ENCODE measurements at places on chromosomes 2 and 18.

- DNase-seq = no peak
Observed at GRCh38 chr2:127078028-127078427, 28.9 kb downstream of the BIN1 start.

GRCh38 chr2:205033431-205033830 lies 488.2 kb downstream of the PARD3B start:
- DNase-seq = no peak

- no peak for DNase-seq
Observed at GRCh38 chr2:203893401-203893800, 25.8 kb downstream of the CTLA4 start.

- no peak for DNase-seq
Observed at GRCh38 chr2:120937686-120938044, 202.0 kb downstream of the GLI2 start.

DNA sequence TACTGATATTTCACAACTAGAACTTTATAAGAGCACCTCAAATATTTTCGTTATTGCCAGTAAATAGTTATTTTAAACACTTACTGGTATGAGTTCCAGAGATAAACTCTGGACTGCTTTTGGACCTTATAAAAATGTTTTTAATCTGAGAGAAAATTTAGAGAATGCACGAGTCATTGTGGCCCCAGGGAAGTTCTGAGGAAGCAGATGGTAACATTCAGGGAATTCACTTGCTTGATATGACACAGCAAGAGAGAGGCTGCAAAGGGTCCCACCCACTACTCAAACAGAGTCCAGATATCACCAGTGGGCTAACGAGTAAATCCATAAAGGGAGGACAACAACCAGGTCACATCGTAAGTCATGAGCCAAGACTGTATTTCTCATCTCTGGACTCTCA lies 526.8 kb downstream of the TDRD15 start:
- no peak for DNase-seq

DNA sequence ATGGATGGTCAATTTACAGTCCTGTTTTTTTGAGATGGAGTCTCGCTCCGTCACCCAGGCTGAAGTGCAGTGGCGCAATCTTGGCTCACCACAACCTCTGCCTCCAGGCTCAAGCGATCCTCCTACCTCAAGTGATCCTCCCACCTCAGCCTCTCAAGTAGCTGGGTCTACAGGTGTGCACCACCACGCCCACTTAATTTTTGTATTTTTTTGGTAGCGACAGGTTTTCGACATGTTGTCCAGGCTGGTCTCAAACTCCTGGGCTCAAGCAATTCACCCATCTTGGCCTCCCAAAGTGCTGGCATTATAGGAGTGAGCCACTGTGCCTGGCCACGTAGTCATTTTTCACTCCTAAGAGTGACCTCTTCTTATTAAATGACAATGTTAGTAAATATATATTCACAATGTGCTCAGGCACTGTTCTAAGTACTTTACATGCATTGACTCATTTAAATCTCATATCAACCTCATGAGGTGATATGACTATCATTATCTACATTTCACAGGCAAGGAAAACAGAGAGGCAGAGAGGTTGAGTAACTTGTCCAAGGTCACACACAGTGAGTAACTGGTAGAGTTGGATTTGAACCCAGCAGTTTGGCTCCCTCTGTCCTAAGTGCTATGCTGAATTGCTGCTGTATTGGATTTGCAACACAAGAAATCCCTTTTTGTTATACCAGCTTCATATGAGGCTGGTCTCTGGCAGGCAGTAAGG lies 5.6 kb upstream of the DIS3L2 start:
- DNase-seq = no peak

DNA sequence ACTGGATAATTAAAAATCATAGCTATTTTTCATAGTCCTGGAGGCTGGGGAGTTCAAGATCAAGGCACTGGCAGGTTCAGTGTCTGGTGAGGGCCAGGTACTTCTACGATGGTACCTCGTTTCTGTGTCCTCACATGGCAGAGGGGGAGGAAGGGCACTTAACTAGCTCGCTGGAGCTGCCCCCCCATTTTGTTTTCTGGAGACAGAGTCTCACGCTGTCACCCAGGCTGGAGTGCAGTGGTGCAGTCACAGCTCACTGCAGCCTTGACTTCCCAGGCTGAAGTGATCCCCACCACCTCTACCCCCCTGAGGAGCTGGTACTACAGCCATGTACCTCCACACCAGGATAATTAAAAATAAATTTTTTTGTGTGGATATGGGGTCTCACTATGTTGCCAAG lies 40.3 kb downstream of the ASB1 start:
- DNase-seq = no peak

- no peak for DNase-seq
Observed at GRCh38 chr2:12684471-12684936, 32.2 kb upstream of the TRIB2 start.

DNA sequence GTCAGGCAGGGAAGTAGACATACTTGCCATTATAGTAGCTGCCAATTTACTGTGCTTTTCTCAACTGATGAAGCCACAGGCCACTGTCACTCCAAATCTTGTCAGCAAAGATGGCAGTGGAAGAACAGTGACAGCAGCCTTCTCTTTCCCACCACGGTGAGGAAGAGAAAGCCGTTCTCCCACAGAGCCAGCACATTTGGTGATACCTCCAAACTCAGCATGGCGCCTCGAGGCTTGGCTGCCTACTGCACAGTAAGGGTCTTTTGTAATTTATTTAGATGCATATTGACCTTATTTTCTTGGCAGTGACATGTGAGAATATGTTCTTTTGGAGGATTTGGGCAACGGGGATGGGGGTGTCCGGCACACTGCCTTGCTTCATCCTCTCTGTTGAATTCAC lies 117.2 kb upstream of the CDH20 start:
- DNase-seq = no peak

DNA sequence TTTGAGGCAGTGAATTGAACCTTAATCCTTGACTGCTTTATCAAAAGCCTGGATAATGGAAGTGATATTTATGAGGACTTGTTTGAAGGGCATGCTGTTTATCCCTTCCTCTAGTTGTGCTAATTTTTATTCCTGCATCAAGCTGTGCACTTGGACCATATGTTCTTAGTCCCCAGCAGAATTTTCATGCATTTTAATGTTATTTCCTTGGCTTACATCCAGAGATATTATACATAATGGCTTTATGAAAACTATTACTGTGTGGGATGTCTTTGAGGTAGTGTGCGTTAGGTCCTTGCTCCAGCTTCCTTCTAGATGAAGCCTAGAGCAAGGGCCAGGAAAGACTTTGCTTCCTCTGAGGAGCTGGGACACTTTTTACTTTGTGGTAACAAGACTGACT lies 378.4 kb downstream of the LPIN1 start:
- no peak for DNase-seq

DNA sequence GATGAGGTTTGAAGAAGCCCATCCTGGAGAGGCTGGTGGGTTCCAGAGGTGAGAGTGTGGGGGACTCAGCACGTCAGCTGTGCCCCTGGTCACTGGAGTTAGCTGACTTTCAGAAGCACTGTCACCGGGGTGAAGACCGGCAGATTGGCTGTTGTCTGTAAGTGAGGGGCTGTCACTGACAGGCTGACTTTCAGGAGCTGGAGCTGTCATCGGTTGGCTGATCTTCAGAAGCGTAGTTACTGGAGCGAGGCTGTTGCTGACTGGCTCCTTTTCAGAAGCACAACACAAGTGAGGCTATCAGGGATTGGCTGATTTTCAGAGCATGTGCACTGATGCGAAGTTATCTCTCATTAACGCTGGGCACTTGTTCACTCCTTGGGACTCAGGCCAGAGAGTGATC lies 738.4 kb upstream of the ID2 start:
- DNase-seq = no peak

DNA sequence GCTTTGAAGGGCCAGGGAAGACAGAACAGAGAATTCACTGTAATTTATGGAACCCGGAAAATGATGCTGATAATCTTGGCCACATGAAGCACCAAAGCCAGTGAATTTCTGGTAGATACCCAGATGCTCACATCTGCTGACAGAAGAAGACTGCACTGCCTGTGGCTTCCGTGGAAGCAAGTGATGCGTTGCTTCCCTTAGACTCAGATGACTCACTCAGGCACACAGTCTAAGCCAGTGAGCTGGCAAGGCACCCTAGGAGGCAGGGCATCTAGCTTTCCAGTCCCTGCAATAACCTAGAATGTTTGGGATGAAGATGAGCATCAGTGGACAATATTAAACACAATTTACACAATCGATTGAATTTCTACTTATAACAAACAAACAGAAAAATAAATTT lies 284.7 kb downstream of the CMPK2 start:
- no peak for DNase-seq

DNA sequence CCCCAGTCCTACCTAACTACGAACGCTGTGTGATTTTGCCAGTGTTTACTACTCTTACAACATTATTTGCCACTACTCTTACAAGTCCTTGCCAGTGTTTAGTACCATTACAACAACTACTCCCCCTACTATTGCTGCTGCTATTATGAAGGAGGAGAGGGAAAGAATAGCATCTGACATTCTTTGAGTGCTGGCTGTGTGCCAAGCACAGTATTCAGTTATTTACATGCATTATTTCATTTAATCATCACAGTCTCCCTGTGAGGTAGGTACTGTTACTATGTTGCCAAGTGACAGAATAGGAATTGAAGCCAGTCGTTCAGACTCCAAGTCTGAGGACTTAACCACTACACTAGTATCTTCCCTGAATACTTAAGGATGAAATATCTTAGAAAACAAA lies 185.9 kb upstream of the FOSL2 start:
- DNase-seq = no peak

- no peak for DNase-seq
Observed at GRCh38 chr2:224283466-224283965, 118.4 kb downstream of the FAM124B start.

DNA sequence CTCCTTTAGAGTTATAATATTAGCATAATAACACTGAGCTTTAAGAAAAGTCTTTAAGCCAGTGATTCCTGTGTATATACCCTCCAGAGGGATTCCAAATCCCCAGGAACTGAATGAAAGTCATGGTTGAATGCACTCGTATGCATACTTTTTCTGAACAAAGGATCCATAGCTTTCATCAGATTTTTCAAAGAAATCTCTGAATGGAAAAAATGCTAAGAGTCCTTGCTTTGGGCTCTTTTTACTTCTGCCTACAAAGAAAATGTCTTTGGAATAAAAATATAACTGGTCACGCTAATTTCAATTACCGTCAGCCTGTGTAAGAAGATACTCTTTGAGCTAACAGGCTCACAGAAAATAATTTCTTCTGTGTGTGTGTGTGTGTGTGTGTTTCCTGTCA lies 939.5 kb downstream of the ERBB4 start:
- no peak for DNase-seq

DNA sequence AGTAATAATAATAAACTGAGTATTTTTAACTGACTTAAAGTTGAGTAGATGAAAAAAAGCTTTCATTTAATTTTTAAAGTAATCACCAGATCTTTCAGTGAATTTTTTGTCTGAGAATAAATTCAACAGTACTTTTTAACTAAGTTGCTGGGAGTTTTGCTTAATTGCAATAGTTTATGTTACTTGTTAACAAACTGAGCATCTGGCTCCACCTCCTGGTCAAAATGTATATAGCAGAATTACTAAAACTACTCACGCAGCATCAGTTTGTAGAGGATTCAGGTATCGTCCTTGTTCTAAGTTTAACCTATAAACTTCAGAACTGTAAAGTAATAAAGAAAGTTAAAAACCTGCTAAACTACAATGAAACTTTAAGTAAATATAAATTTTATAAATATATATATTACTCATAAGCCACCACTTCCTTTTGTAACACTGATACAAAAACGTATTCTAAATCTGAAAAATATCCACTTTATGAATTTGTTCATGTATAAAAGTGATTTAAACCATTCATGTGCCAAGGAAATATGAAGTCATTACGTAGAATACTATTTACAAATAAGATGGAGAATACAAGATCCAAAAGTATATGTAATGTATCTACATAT lies 21.3 kb downstream of the NOL10 start:
- DNase-seq = peak; percentile 85

- no peak for DNase-seq
Observed at GRCh38 chr2:141766225-141766624, 364.6 kb downstream of the LRP1B start.

DNA sequence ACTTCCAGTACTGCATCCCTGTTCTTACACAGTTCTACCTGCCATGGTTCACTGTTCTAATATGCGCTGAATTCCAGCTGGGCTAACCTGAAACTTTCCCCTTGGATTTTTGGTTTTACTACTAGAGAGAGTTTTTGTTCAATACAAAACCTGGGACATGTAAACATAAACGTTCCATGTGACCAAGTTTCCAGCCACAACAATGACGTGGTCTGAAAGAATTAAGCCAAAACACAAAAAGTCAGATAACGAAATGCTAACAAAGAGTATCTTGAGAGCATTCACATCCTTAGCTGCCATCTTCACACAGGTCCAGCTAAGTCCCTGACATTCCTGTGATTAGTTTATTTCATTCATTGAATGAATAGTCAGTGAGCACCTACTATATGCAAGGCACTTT lies 467.0 kb upstream of the PKDCC start:
- DNase-seq = no peak

GRCh38 chr2:172931918-172932520 lies 143.6 kb upstream of the MAP3K20 start:
- peak; percentile 80 for DNase-seq

GRCh38 chr2:234608946-234609345 lies 112.1 kb upstream of the ARL4C start:
- DNase-seq = no peak

DNA sequence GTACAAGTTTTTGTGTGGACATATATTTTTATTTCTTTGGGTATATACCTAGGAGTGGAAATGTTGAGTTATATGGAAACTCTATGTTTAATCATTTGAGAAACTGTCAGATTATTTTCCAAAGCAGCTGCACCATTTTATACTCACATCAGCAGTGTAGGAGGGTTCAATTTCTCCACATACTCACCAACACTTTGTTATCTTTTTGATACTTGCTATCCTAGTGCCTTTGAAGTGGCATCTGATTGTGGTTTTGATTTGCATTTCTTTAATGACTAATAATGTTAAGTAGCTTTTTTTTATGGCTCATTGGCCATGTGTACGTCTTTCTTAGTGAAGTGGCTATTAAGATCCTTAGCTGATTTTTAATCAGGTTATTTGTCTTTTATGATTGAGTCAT lies 64.7 kb upstream of the SLC8A1 start:
- peak; percentile 20 for DNase-seq

- no peak for DNase-seq
Observed at GRCh38 chr2:134177351-134177931, 76.4 kb upstream of the MGAT5 start.

DNA sequence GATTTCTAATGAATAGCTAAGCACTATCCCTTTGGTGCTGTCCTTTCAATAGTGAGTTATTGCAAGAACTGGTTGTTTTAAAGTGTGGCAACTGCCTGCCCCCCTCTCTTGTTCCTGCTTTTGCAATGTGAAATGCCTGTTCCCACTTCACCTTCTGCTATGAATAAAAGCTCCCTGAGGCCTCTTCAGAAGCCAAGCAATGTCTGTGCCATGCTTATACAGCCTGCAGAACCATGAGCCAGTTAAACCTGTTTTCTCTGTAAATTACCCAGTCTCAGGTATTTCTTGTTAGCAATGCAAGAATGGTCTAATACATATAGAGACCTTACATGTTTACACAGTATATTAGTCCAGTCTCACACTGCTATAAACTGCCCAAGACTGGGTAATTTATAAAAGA lies 15.0 kb upstream of the METTL21A start:
- no peak for DNase-seq

GRCh38 chr2:223414646-223415045 lies 187.5 kb downstream of the SCG2 start:
- DNase-seq = no peak

- no peak for DNase-seq
Observed at GRCh38 chr2:230711224-230711623, 1.4 kb upstream of the CAB39 start.

Data from NAMALWA (cell line).